ENCODE measurements at places on chromosomes 4 and X. TPM values are rescaled to one million over a fixed set of nuclear protein-coding genes. Genes with fewer than 3 reads are reported as not detected.
A peak's percentile ranks its signal among the peaks of the same experiment; 100 is the strongest.

DNA sequence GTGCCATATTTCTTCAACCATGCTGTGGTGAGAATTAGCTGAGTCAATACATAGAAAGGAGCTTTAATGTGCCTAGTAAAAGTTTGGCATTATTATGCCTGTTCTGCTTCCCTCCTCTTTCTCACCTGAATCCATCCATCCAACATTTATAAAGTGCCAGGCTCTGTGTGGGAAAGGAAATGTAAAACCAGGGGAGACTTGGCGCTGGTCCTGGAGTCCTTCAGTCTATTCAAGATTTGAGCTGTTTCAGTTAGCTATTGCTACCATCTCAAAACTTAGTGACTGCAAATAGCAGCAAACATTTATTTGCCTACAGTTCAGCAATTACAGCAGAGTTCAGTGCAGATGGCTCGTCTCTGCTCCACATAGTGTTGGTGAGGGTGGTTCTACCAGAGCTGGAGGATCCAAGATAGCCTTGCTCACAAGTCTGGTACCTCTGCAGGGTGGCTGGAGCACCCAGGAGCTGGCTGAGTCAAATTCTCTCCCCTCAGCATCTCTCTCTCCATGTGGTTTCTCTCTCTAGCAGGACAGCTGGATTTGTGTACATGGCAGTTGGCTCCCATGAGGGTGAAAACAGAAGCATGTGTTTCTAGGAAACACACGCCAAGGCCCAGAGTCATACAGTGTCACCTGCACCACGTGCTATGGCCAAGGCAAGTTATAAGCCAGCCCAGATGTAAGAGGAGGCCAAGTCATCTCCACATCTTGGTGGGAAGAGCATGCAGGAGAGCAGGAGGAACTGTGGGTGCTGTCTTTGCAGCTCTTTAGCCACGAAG lies 77.3 kb downstream of the FHDC1 start:
- no peaks in the 10 kb centered on the region for H3K4me1 ChIP-seq
- no peak overlapping the region for H3K27ac ChIP-seq
- no peaks in the 10 kb centered on the region for H3K36me3 ChIP-seq
- no peak overlapping the region for H3K4me3 ChIP-seq
- DNase-seq = no peak

DNA sequence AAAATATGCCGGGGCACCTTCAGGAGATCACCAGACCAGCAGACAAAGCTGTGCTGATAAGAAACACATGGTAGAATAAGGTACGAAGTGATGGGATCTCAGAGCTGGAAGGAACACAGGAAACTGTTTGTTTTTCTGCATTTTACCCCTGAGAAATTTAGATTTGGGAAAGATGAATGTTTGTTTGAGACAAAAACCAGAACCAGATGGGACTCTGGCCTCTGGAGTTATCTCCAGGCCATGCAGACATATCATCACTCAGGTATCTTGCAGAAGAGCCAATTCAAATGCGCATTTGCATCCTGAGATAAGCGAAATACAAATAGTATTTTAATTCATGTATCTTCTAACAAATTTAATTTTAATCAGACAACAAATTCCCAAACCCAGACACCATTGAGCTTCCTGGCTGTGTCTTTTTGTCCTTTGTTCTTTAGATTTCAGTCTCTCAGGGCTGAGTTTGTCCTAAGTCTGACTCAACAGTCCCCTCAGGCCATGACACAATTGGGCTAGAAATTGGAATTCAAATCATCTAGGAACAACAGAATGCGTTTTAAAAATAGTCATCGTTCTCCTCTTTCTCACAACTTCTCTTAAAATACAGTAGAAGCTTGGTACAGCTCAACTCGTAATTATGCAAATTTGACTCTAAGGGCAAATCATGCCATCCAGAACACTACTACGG lies 159.0 kb downstream of the PACRGL start:
- H3K27ac ChIP-seq = no peak overlapping the region
- H3K4me1 ChIP-seq = no peaks in the 10 kb centered on the region
- DNase-seq = no peak
- H3K4me3 ChIP-seq = no peak overlapping the region
- no peaks in the 10 kb centered on the region for H3K27me3 ChIP-seq

- H3K4me3 ChIP-seq = no peak overlapping the region
- H3K36me3 ChIP-seq = no peaks in the 10 kb centered on the region
- DNase-seq = no peak
- H3K27me3 ChIP-seq = no peaks in the 10 kb centered on the region
Measured at GRCh38 chr4:65535113-65535512, 135.2 kb downstream of the EPHA5 start.

GRCh38 chr4:100095729-100096595 lies 94.3 kb downstream of the DDIT4L start:
- no peak for DNase-seq
- no peaks in the 10 kb centered on the region for H3K36me3 ChIP-seq
- no peak overlapping the region for H3K4me3 ChIP-seq
- no peaks in the 10 kb centered on the region for H3K4me1 ChIP-seq
- H3K27ac ChIP-seq = no peak overlapping the region

The AWAT2 gene
- total RNA-seq = not detected

DNA sequence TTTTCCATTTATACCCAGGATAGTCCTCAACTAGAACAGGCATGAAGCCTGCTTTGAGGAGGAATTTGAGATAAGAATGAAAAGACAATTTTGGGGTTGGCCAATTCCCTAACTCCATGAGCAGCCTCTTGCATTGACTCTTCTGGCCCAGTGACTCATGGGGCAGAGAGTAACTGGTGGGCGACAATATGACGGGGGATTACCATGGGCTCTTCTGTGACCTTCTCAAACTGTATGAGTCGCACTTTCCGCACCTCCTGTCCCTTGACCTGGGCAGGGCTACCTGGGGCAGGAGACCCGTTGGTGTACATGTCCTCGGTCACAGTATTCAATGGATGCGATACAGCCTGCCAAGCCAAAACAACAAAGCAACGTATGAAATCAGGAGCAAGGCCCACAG lies 13.3 kb downstream of the MPP1 start:
- no peaks in the 10 kb centered on the region for H3K4me1 ChIP-seq
- DNase-seq = no peak
- no peaks in the 10 kb centered on the region for H3K27me3 ChIP-seq
- H3K4me3 ChIP-seq = no peak overlapping the region

DNA sequence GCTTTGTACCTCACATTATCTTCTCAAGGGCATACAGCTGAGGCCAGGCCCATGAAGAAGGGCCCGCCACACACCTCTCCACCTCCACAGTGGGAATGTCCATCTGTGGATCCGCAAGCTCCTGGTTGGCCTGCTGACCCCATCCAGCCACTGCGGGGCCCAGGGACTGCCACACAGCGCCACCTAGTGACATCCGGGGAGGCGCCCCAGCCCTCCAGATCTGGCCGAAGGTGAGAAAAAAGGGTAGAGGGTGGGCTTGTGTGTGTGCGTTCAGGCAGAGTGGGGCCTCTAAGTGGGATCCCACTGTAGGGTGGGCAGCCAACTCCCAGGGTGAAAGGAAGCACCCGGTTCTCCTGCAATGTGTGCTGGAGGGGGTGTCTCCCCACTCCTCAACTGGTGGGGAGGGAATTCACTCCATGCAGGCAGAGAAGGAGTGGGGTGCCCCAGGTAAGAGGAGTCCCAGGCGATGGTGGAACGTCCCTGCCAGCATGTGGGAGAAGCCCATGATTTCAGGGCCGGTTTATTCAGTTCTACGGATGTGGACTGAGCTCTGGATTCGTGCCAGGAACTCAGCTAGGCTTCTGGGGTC lies 117.3 kb downstream of the ENPP6 start:
- H3K4me3 ChIP-seq = no peak overlapping the region
- H3K27ac ChIP-seq = no peak overlapping the region
- no peaks in the 10 kb centered on the region for H3K27me3 ChIP-seq

GRCh38 chrX:12996934-12997435 lies 22.1 kb downstream of the TMSB4X start:
- no peak overlapping the region for H3K4me3 ChIP-seq
- H3K36me3 ChIP-seq = no peaks in the 10 kb centered on the region
- H3K4me1 ChIP-seq = peaks cover 3% of the 10 kb centered on the region

DNA sequence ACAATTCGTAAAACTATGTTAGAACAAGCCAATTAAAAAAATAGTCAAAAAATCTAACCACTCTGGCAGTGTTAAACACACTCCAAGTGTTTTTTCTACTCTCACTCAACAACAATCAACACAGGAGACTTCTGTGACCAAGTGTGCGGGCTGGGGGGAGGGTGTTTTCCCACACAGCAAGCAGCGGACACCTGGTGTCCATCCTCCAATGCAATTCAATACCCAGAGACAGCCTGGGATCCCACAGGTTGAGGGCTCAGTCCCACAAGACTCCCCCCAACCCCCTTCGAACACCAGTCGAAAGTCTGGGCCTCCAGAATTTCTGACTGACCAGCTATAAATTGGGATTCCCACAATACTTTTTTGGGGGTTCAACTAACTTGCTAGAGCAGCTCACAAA lies 8.3 kb upstream of the PIM2 start:
- H3K27me3 ChIP-seq = no peaks in the 10 kb centered on the region
- DNase-seq = no peak
- H3K27ac ChIP-seq = no peak overlapping the region
- H3K4me1 ChIP-seq = no peaks in the 10 kb centered on the region

- H3K27ac ChIP-seq = no peak overlapping the region
- no peaks in the 10 kb centered on the region for H3K36me3 ChIP-seq
- H3K4me3 ChIP-seq = no peak overlapping the region
- no peaks in the 10 kb centered on the region for H3K27me3 ChIP-seq
- H3K4me1 ChIP-seq = no peaks in the 10 kb centered on the region
Measured at GRCh38 chrX:78624962-78625909, 33.9 kb downstream of the RTL3 start.

DNA sequence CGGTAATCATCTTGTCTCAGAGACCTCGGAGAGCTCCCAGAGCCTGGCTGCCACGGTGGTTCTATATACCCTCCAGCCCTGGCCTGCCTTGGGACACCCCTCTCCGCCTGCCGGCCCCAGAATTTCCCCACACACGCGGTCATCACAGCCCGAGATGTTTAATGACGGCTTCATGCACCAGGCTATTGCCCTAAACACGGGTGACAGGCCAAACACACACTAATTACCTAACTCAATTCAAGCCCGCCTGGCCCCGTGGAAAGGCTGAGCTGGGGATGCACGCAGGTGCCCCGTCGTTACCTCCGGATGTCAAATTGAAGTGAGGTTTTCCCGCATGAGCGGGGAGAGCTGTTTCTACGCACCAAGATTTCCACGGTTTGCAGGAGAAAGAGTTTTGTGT lies 72.9 kb upstream of the PPP2R3B start:
- H3K36me3 ChIP-seq = no peaks in the 10 kb centered on the region
- H3K27ac ChIP-seq = no peak overlapping the region
- H3K4me1 ChIP-seq = no peaks in the 10 kb centered on the region
- no peak for DNase-seq
- no peak overlapping the region for H3K4me3 ChIP-seq
- peaks cover 12% of the 10 kb centered on the region for H3K27me3 ChIP-seq

GRCh38 chrX:123882391-123882790 lies 22.5 kb downstream of the XIAP start:
- H3K4me3 ChIP-seq = no peak overlapping the region
- no peaks in the 10 kb centered on the region for H3K36me3 ChIP-seq
- H3K27ac ChIP-seq = no peak overlapping the region
- no peak for DNase-seq
- H3K4me1 ChIP-seq = peaks cover 3% of the 10 kb centered on the region

DNA sequence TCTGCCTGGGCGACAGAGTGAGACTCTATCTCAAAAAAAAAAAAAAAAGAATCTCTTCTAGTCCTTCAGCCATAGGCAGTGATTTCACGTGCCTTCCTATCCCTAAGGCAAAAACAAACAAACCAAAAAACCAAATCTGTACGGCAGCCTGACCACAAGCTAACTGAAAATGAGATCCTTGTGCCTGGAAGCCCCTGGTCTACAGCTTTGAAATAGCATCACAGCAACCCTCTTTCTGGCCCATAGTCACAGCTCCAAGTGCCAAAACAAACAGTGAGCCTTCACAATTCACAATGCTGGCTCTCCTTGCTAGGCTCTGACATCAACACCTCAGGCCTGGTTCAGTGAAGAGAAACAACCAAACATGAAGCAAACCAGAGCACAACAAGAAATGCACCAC lies 46.1 kb downstream of the TMEM150C start:
- no peaks in the 10 kb centered on the region for H3K36me3 ChIP-seq
- no peak overlapping the region for H3K4me3 ChIP-seq
- H3K4me1 ChIP-seq = no peaks in the 10 kb centered on the region
- H3K27me3 ChIP-seq = no peaks in the 10 kb centered on the region

The MXRA5 gene
- total RNA-seq = 4.5 TPM

- no peaks in the 10 kb centered on the region for H3K36me3 ChIP-seq
- H3K4me1 ChIP-seq = no peaks in the 10 kb centered on the region
- H3K27me3 ChIP-seq = no peaks in the 10 kb centered on the region
- H3K4me3 ChIP-seq = no peak overlapping the region
- no peak overlapping the region for H3K27ac ChIP-seq
- DNase-seq = no peak
Measured at GRCh38 chrX:119288890-119289393, 52.9 kb downstream of the PGRMC1 start.

- no peak overlapping the region for H3K27ac ChIP-seq
- no peaks in the 10 kb centered on the region for H3K36me3 ChIP-seq
- DNase-seq = no peak
- no peaks in the 10 kb centered on the region for H3K4me1 ChIP-seq
Measured at GRCh38 chr4:141497627-141498026, 138.8 kb upstream of the IL15 start.

GRCh38 chr4:26067035-26067434 lies 153.0 kb downstream of the SMIM20 start:
- no peaks in the 10 kb centered on the region for H3K36me3 ChIP-seq
- H3K4me1 ChIP-seq = no peaks in the 10 kb centered on the region
- no peak overlapping the region for H3K4me3 ChIP-seq
- no peaks in the 10 kb centered on the region for H3K27me3 ChIP-seq

DNA sequence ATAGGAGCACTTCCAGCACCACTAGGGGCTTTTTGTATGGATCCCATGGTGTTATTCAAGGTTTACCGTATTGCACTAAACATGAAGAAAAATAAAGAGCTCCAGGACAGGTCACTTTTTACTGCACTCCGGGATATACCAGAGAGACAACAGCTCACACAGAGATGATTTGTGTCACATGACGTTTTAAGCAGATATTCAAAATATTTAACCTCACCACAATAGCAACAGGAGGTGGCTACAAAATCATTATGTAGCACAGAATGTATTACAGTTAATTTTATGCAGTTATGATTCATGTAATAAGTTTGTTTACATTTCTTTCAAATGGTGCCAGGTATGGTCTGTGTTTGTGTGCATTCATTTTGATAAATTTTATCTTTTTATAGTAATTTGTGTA lies 100.6 kb downstream of the LUZP4 start:
- DNase-seq = no peak
- no peak overlapping the region for H3K27ac ChIP-seq
- no peak overlapping the region for H3K4me3 ChIP-seq
- no peaks in the 10 kb centered on the region for H3K27me3 ChIP-seq
- no peaks in the 10 kb centered on the region for H3K4me1 ChIP-seq

- H3K4me3 ChIP-seq = no peak overlapping the region
- H3K4me1 ChIP-seq = peaks cover 34% of the 10 kb centered on the region
- DNase-seq = no peak
- no peaks in the 10 kb centered on the region for H3K27me3 ChIP-seq
- peak overlapping the region; percentile 71 for H3K27ac ChIP-seq
Measured at GRCh38 chr4:48380583-48381167, 39.3 kb downstream of the SLAIN2 start.

The GAGE1 gene
- total RNA-seq = not detected

Measured in esophagus squamous epithelium (tissue), 5 donors.